ENCODE measurements at places on chromosomes 4 and X.

DNA sequence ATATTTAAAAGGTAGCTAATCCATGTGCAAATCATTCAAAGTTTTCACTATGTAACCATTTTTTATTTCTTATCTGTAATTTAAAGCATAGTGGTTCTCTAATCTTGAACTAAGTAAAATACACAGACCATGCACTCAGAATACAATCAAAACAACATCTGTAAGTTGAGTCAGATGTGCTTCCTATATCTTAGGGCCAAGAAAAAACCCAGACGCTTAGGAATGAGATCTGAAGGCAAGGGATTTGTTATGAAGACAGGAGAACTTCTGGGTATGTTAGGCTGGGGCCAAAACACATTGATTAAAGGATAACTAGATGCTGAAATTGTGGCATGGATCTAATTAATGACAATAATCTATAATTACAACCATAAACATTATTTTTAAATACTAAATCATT lies 120.3 kb downstream of the PDE5A start:
- DNase-seq: no peak

GRCh38 chr4:174318829-174319764 lies 35.4 kb downstream of the CEP44 start:
- no peak for DNase-seq

- DNase-seq: no peak
These were observed 295.4 kb downstream of the BCOR start for GRCh38 chrX:39802354-39802753.

GRCh38 chr4:61984260-61984909 lies 784.3 kb downstream of the ADGRL3 start:
- DNase-seq: no peak

DNA sequence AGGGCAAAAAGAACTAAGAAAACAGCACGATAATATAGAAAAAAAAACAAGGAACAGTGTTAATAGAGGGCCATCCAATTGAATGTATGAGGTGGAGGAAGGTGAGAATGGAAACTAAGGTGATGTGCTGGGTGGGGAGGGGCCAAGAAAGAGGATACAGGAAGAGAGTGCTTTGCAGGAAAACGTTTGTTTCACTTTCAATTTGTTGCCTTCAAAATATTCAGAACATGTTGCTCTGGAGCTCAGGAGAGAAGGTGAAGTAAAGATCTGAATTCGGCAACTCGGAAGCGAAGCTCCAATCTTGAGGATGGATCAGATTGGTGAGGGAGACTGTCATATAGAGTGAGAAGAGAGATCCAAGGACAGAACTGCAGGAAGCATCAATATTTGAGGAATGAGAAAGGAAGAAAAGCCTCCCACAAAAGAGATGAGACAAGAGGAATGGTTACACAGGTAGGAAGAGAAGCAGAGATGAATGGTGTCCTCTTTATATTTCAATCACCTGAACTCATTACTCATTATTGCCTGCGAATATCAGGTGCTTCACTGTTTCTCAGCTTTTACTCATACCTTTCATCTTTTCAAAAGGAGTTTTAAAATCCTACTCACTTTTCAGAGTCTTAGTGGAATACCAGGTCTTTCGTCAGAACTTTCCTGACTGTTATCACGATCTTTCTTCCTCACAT lies 14.7 kb upstream of the SEC24D start:
- peak; percentile 58 for DNase-seq

GRCh38 chr4:40745285-40745984 lies 4.3 kb upstream of the NSUN7 start:
- no peak for DNase-seq

GRCh38 chr4:18051281-18051680 lies 29.7 kb upstream of the LCORL start:
- DNase-seq: no peak

- no peak for DNase-seq
These were observed 19.5 kb upstream of the PDE6B start for GRCh38 chr4:605702-606425.

DNA sequence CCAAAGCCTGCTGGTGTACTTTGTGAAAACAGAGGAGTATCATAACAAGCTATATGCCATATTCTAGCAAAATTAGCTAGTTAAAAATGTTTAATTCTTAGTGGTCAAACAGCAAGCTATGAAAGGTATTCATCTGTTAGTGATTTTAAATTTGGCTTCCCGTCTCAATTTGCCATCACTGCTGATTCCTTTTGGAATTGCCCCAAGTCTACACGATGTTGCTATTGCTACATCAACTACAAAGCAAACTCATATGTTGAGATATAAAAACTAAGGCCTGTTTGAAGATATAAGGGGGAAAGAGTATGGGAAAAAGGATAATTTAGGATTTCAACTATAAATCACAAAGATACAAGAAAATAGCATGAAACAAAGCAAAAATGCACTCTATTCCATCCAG lies 146.1 kb downstream of the COL25A1 start:
- DNase-seq: no peak

- DNase-seq: no peak
These were observed 1472.2 kb downstream of the PCDH7 start for GRCh38 chr4:32192363-32192762.

DNA sequence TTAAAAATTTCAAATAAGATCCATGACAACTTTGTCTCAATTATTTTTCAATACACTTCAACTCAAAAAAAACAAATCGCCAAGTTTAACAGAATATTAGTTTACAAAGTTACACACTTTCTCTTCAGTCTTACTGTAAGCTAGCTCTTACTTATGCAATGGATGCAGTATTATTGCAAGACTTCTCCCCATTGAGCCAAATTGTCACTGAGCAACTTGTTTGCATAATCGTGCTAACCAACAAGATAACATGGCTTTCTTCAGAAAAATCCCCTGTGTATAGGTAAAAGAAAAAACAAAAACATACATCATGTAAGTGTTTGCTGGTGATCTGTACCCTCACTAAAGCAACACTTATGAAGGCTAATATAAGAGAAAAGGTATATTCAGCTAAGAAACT lies 18.9 kb downstream of the DNAJB14 start:
- no peak for DNase-seq

DNA sequence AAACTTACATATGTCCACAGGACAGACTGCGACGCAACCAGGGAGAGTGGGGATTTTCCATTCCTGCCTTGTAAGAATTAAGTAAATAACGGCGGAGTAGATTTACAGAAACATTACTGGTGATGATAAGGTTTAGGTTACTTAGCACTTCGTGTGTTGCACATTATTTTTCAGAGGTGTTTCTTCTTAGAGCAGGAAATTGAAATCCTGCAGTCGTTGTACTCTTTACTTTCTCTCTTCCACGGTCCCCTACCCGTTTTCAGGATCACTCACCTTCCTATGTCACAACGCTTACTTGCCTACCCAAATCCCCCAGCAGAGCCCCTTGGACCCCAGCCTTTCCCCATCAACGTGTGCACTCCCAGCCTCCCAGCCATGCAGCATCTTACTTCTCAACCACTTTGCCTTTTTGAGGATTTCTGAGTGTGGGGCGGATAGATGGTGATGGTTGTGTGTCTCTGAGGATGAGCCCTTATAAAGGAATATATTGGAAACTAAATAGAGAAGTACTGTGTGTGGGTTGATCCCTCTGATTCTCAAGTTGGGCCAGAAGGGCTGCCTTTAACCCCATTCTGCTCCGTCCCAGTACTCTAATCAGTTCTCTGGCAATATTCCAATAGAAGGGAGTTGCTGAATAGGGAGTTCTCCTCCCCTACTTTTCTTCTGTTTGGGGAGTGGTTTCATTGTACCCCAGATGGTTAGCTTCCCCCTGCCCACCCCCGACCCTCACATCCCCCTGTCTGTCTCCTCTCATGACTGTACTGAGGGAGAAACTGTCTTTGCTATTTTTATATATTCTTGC lies 1.6 kb downstream of the MID2 start:
- no peak for DNase-seq

- no peak for DNase-seq
These were observed 23.2 kb upstream of the UVSSA start for GRCh38 chr4:1323635-1324442.

DNA sequence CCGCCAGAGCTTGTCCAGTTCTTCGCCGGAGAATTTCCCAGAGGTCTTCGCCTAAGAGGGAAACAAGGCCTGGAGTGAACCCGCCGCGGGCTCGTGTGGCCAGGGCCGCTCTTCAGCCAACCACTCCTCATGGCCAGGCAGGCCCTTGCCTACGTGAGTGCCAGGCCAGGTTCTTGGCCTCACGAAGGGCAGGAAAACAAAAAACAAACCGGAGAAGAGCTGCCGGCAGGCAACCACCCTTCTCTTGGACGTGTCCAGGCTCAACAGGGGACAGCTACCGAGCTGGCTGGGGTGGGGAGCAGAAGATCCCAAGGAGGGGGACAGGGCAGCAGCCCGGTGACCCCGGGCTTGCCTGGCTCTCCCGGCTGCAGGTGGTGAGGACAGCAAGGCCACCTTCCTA lies 13.3 kb downstream of the LRPAP1 start:
- DNase-seq: no peak

- DNase-seq: peak; percentile 27
These were observed 1.1 kb upstream of the PGRMC2 start for GRCh38 chr4:128288689-128289106.

DNA sequence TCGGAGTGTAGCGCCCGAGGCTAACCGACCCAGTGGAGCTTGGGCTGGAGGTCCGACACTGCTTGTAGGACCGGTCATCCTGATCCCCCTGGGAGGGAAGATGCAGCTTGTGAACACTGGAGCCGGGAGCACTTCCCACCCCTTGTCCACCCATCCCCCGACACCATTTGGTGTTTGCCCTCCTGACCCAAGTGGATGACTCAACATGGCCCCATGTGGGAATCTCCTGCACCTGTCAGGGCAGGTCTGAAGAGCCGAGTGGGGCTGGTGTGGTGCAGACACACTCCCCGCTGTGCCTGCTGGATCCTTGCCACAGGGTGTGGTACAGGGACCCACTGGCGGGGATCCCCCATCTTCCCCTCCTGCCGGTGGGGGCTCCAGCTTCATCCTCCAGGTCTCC lies 90.0 kb upstream of the AFAP1 start:
- DNase-seq: no peak

GRCh38 chrX:31805781-31806180 lies 733.9 kb upstream of the FTHL17 start:
- DNase-seq: no peak

- no peak for DNase-seq
These were observed 86.8 kb downstream of the SH2D1A start for GRCh38 chrX:124433186-124433585.

DNA sequence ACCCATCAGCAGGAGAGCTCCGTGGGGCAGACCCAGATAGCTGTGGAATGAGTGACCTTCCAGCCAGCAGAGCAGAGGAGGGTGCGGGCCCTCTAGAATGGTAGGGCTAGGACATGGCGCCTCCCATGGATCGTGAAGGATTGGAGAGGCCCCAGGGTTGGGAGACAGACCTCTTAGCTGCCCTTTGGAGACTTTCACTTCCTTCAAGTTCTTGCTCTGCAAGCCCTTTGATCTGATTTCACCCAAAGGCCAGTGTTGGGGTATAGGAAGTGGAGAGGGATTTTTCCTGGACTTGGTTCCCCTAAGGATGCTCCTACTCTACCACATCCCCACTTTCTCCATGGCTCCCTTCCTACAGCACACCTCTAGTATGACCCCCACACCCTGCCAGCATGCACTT lies 3.0 kb downstream of the SASH3 start:
- no peak for DNase-seq

DNA sequence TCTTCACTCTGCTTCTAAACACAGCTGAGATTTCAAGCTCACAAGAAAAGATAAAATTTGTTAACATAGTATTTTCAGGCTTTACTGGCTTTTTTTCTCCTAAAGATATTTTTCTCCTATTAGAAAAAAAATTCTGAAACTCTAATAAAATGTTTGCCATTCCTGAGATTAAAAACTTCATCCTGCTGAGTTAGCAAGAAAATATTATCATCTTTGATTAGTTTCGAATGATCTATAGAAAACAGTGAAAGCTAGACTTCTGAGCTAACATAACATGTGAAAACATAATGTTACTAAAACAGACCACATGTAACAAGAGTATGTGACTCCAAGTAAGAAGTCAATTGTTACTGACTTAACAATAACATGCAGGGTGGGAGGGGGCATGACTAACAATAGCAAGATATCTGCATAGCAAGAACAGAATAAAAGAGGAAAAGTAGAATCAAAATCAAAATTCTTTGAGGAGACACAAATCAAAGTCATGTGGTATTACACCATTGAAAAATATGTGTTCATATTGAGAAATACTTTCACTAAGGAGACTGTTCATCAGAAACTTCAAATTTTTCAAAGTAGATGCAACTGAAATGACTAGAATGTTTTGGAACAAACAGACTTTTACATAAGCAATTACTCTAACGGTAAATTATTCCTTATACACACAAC lies 14.5 kb downstream of the TBCK start:
- DNase-seq: no peak

GRCh38 chrX:42714981-42715700 lies 62.8 kb downstream of the PPP1R2C start:
- peak; percentile 68 for DNase-seq

GRCh38 chr4:183214912-183215488 lies 105.1 kb downstream of the CLDN22 start:
- no peak for DNase-seq

DNA sequence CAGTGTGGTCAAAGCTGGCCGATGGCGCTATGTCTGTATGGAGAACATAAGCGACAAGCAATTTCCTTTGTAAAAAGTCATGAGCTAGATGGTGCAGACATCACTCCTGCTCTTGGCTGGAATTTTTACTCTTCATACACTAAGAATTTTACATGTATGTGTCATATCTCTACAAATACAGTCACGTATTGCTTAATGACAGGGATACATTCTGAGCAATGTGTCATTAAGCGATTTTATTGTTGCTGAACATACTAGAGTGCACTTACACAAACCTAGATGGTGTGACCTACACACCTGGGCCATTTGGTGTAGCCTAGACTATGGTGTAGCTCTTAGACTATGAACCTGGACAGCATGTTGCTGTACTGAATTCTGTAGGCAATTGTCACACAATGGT lies 185.4 kb downstream of the SOWAHB start:
- DNase-seq: no peak

DNA sequence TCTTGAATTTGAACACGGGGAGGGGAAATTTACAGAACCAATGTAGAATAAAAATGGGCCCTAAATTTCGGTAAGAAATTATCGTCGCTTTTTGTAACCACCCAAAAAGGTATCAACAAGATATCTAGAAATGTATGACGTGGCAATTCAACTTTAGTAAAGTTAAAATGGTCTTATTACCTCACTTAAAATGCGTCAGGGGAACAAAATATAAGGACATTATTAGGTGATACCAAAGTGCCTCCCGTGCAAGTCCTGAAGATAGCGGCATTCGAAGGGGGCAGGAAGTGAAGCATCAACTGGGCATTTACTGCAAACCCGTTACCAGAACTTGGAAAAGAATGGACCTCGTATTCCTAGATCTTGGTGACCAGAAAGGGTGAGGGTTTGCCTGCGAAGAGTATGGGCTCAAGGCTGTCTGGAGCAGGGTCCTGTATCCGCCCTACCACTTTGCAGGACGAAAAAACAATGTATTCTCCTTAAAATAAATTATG lies 980 bp downstream of the AP1S2 start:
- DNase-seq: peak; percentile 7

Data from CD4-positive, alpha-beta T cell treated with Interleukin-17A for 4 hours (primary cell).